ENCODE measurements at places on chromosomes 11 and 22. TPM values are rescaled to one million over a fixed set of nuclear protein-coding genes. Genes with fewer than 3 reads are reported as not detected.

DNA sequence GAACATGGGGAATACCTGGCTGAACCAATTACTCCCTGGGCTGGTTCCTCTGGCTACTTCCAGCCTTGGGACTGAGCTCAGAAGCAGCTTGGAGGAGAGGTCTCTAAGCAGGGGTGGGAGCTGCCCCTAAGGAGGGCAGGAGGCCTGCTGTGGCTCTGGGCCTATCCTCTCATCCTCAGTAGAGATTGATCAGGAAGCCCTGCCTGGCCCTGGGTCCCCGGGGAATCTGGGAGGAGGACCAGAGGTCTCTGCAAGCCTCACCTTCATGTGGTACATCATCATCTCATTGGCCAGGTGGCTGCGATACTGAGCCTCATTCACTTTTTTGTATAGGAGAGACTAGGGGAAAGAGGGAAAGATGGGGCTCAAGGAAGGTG is 91.1 kb downstream of the PDE2A start:
- H3K4me1 ChIP-seq = no peaks in the 10 kb centered on the region
- no peak overlapping the region for H3K27ac ChIP-seq
- DNase-seq = no peak
- no peaks in the 10 kb centered on the region for H3K27me3 ChIP-seq
- no peak overlapping the region for H3K4me3 ChIP-seq

The SLC22A9 gene
- total RNA-seq = not detected

The API5 gene
- 90.0 TPM for total RNA-seq

The KCTD21 gene
- 16.5 TPM for total RNA-seq

DNA sequence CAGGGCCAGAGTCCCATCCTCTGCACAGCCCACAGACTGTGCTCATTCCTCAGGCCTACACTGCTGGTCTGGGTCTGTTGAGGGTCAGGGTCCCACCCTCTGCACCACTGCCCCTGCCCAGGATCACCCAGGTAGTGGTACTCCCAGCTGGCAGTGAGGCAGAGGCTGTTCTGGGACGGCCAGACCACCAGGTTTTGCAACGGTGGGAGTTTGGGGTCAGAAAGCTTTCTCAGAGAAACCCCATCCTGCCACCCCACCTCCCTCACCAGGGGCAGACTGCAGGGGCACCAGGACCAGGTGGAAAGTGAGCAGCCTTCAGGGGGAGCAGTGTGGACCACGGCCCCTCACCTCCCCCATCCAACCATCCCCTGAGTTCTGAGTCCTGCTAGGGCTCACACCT is 10.8 kb downstream of the NPTXR start:
- H3K4me1 ChIP-seq = peaks cover 37% of the 10 kb centered on the region
- DNase-seq = no peak
- H3K4me3 ChIP-seq = no peak overlapping the region
- H3K36me3 ChIP-seq = no peaks in the 10 kb centered on the region
- no peaks in the 10 kb centered on the region for H3K27me3 ChIP-seq

DNA sequence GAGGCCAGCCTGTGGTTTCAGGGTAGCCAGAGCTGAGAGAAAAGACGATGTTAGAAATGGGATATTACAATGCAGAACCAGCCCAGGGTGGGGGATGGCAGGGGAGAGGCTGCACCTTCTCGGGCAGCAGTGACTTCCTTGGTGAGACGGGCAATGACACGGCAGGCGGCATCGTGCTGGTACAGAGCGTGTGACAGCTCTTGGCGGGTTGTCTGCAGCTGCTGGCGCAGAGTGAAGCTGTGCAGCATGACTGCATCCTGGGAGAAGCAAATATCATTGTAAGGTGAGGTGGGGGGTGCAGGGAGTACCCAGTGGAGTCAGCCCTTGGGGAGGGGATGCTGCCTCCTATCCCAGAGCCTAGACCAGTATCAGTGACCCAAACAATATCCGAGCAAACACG is 3.8 kb downstream of the PRPF19 start:
- H3K27me3 ChIP-seq = no peaks in the 10 kb centered on the region
- H3K27ac ChIP-seq = no peak overlapping the region
- no peak overlapping the region for H3K4me3 ChIP-seq
- H3K36me3 ChIP-seq = peaks cover 35% of the 10 kb centered on the region
- H3K4me1 ChIP-seq = peaks cover 23% of the 10 kb centered on the region
- no peak for DNase-seq
